ENCODE measurements at places on chromosomes 4 and X.

DNA sequence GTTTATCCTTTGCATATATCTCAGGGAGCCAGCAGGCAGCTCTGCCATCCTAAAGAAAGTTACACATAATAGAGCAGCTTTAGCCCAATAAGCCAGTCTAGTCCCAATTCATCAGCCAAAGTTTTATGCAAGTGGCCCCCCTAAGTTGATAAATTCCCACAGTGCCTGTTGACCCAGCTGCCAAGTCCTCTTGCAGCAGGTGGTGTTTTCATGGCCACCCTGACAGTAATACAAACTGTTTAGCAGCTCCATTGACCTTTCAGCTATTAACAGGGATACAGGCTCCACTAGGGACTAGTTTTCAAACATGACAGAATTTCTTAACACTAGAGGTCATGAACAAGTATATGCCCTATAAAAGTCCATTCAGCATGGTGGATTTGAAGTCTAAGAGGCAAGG lies 77.5 kb downstream of the HHIP start:
- DNase-seq: no peak

DNA sequence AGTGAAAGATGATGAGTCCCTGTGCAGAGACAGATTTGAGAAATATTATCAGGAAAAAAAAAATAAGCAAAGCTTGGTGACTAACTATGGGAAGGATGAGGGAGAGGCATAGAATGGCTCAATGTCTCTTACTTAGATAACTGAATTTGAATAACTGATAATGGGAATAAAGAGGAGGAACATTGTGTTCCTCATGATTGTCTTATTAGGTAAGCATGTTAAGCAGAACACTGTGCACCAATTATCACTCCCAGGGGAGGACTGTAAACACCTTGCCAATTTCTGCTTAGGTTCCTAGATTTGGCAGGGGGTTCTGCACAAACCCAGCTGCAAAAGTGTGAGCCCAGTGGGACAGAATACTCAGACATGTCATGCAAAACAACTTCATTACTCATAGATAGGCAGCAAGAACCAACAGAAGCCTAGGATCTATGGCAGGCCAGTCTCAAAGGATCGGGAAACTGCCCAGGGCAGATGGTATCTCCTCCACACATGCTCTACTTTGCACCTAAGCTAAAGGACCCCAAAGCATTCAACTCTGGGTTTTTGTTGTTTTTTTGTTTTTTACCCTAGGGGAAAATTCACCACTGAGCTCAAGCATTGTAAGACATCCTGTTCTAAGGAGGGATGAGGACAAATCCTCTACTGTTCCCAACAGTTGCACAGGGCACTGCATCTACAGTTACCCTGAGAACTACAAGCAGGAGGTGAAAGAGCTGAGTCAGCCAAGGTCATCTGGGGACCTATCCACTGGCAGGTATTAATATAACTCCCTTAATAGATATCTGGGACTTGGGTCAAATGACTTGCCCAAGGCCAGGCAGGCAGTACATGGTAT lies 907.0 kb downstream of the RAPGEF2 start:
- DNase-seq: no peak

GRCh38 chrX:4674028-4674782 lies 960.8 kb upstream of the PRKX start:
- no peak for DNase-seq

DNA sequence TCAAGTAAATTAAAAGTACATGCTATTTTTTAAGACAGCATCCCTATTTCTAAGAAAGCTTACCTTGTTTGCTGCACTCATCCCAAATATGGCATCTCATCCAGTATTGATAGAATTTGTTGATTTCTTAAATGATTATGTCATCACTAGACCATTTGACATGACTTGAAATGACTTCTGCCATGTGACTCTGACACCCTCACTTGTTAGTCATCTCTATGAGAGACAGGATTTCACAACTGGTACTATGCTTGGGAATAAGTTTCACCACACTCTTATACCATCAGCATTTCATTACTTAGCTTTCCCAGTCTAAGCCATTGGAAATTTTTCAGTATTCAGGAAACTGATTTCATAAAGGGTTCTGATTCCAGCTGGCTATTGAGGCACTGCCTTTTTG lies 55.3 kb downstream of the TMPRSS11F start:
- no peak for DNase-seq

GRCh38 chrX:48800574-48801279 lies 1.1 kb upstream of the HDAC6 start:
- DNase-seq: peak; percentile 58

DNA sequence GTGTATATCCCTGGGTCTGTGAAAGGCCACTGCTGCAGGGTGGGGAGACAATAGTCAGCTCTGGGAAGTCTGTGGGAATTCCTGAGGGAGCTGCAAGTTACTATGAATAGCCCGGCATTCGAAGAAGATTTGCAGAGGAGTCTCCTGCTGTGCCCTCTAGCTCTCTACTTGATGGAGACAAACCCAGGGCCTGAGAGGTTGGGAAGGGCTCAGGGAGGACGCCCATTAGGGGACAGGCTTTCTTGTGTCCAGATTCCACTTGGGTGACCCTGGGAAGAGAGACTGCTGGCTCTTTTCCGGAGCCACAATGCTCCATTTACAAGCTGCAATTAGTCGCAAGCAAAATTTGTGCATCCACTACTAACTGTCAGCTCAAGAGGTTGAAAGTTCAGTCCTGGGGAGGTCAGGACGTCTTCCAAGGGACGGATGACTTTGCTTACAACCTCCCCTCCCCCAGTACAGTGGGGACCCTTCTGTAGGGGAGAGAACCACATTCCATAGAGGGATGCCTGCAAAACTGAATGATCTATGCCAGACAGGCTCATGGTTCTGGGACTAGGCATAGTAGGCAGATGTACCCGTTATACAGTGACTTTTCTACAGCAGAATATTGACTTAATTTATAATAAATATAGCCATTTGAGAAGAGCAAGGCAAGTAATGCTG lies 48.2 kb upstream of the PHOX2B start:
- DNase-seq: no peak

GRCh38 chr4:168667921-168668320 lies 171.1 kb downstream of the PALLD start:
- no peak for DNase-seq

GRCh38 chr4:99586322-99586721 lies 11.7 kb downstream of the MTTP start:
- DNase-seq: no peak

- no peak for DNase-seq
Measured at GRCh38 chrX:6228720-6229119, at the start of gene NLGN4X. Gene NLGN4X, minus strand, starts transcription at chrX:6228867. Its CDS starts 77,401 bp downstream, at chrX:6151466.

GRCh38 chr4:67236788-67237187 lies 308.5 kb downstream of the CENPC start:
- DNase-seq: no peak

- no peak for DNase-seq
Measured at GRCh38 chr4:83922402-83922801, 386.5 kb downstream of the GPAT3 start.

DNA sequence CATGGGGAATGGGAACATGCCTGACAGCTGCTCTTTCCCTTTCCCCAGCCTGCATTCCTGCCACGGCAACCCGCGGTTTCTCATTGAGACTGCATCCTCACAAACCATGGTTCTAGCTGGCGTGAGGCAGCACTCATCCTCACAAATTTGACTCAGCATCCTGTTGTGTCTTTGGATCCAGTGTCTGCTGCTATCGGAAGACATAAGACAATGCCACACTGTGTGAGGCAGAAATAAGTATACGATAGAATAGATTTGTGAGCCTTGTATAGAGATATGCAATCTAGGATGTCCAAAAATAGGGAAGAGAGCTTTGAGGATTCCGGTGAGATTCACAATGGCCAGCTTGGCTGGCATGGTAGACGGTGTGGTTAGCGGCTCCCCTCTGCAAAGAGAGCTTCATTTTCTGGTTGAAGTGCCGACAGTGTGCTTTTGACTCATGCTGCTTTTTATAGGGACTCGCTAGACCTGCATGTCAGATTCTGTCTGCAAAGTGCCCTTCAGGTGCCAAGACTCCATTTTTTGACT lies 161.3 kb upstream of the PSAPL1 start:
- no peak for DNase-seq

DNA sequence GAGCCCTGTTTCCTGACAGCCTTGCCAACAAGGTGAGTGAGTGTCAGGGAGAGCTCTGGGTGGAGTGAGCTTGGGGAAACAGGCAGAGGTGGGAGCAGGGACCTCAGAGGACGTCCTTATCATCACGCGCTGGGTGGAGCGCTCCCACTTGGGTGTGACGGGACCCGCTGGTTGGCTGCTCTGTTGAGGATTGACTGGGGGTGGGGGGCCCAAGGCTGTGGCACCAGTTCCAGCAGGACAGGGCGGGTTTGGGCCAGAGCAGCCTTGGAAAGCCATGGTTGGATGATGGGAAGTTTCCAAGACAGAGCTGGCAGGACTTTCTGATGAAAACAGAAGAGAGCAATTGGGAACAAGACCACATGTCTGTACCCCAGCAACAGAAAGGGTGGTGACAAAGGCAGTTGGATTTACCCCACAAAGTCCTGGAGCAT lies 3.0 kb upstream of the PCGF3 start:
- DNase-seq: no peak

DNA sequence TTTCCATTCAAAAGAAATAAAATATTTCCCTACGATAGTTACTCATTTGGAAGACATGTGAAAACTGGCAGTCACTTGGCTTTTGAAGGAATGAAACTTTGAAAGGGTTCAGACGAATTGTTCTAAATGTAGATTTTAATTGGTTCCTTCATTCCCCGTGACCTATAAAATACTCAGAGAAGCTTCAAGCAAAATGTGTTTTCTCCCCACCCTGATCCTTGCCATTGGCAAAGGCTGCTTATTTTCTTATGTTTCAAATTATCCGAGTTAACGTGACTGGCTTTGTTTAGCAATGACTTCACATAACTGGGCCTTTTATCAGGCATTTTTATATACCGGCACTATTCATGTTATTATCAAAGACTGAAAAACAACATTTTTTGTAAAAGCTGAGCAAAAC lies 204.1 kb upstream of the NEIL3 start:
- no peak for DNase-seq

GRCh38 chr4:181677201-181677600 lies 566.0 kb upstream of the TENM3 start:
- no peak for DNase-seq

DNA sequence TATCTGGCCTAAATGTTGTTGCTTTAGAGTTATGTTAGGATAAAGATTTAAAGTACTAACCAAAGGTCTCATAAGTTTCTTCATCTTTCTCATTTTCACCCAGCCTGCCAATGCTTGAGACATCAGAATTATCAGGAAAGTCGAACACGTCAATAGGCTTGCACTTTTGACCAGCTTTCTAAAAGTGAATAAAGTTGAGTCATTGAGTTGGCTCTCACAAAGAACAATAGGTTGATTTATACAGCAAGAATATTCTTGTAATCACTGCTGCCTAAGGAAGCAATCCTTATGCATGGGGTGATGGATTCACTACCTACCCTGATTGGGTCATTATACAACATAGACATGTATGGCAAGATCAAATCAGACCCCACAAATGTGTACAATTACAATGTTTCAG lies 5.0 kb downstream of the CENPU start:
- DNase-seq: no peak

DNA sequence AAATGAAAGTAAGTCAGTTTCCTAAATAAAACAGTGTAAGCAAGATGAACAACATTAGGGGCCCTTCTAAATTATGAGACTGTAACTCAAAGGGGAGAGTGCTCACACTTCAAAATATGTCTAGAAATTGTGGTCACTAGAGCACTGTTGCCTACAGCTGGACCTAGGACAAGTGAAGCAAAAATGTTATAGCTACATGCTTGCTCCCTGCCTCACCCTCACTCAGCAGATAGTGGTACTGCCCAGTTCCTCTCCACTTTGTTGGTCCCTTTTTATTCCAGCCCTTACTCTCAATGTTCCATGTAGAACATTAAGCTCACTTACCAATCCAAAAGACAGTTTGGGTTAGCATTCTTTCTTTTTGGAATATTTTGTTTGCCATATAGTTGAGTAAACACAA lies 147.3 kb downstream of the GRIA3 start:
- no peak for DNase-seq

DNA sequence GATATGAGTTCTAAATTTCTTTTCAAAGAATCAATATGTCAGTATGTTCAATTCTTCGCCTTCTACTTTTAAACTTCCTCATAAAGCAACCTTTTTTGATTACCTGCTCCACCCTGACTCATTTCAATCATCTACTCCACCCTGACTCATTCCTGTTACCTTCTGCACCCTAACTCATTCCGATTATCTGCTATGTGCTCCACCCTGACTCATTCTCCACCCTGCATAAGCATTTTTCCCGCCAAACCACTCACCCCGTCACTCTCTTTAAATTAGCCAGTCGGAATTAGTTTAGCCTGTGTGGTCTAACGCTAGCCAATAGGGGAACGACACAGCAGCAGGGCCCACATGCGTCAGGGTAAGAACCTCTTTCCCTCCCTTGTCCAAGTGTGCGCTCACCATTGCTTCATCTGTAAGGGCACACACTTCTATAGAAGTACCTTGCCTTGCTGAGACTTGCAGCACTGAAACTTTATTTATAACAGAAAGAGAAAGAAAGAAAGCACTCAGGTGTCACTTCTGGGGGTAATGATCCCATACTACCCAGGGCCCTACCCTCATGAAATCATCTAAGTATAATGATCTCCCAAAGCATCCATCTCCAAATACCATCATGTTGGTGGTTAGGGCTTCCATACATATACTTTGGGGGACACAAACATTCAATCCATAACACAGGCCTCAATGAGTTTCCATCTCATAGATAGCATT lies 875.2 kb downstream of the RAPGEF2 start:
- DNase-seq: no peak

Data from activated CD4-positive, alpha-beta T cell treated with anti-CD3 and anti-CD28 coated beads, Interleukin-2, amount 10 ng/mL, durations not matched to agents 24 days and 14 days (primary cell).